ENCODE measurements at places on chromosomes 11 and 22.

- no peak for DNase-seq
Observed at GRCh38 chr11:65129649-65130441, 4.5 kb downstream of the SYVN1 start.

GRCh38 chr11:19472679-19473078 lies 231.9 kb upstream of the E2F8 start:
- DNase-seq: no peak

DNA sequence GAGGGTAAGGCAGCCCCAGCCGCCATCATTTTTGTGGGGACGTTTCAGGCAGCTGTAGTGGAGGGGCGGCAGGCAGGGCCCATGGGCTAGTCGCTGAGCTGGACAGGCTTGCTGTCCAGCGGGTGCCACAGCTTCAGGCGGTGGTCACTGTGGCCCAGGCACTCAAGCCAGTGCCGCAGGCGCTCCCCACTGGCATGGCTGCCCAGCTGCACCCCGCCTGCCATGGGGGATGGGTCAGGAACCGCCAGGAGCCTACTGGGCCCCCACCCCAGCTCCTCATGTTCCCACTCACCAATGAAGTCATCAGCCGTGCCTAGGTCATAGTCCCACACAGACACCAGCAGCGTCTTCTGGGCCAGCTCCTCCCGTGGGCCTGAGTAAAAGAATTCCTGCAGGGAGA lies 6.0 kb downstream of the NDUFV1 start:
- no peak for DNase-seq

GRCh38 chr11:58127350-58127749 lies 2.0 kb upstream of the OR9I1 start:
- DNase-seq: no peak

DNA sequence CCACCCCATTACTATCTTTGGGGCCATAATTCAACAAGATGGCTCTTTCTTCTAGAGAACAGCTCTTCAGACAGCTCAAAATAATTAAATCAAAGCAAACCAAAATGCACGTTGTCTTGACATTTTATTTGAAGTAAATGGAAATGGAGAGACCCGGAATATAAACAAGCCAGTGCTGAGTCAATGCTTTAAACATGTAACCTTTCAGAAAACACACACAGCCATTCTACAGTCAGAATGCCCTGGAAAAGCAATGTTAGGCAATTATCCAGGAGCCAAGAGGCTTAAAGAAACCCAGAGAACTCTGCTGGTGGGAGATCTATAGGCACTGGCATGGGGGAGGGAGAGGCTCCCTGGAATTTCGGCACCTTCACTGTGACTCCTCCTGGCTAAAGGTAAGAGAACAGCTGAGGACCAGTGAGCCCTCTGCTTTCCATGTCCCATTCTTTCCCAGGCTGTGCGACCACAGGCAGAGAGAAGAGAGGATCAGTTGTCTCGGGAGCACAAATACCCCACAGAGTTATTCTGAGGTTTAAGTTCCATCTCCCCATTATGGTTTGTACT lies 254.0 kb upstream of the CCDC90B start:
- DNase-seq: no peak

- no peak for DNase-seq
Observed at GRCh38 chr22:43530349-43531201, 118.8 kb downstream of the MPPED1 start.

DNA sequence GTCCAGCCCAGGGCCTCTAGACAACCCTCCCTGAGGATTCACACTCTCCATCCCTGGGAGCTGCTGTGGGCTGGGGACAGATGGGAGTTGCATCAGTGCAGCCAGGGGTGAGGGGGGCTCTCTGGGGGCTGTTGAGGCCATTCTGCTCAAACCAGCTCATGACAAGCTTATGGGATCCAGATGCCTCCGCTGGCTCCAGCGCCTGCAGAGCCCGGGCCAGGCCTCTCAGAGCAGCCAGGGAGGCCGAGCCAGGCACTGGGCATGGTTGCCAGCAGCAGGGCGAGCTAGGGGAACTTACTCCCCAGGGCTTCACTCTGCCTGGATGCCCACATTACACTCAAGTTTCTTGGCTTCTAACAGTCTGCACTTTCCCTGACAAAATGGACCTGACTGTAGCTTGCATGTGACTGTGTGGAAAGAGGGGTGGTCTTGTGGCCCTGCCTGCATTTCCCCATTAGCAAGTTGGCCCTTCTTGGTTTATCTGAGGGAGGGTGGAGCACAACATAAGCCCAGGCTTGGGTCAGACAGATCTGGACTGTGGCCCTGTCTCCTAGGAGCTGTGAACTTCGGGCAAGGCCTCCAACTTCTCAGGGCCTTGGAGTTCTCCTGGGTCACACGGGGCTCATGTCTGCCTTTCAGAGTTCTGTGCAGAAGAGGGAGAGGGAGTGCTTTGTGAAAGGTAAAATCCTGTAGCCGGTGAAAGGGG lies 34.5 kb upstream of the CYB5R3 start:
- DNase-seq: no peak

- peak; percentile 4 for DNase-seq
Observed at GRCh38 chr22:29524442-29525191, 28.9 kb downstream of the THOC5 start.

GRCh38 chr22:41555325-41555982 lies 5.4 kb upstream of the CSDC2 start:
- no peak for DNase-seq

- no peak for DNase-seq
Observed at GRCh38 chr22:43094551-43094950, 5.4 kb upstream of the TTLL1 start.

GRCh38 chr22:43441751-43442150 lies 29.9 kb downstream of the MPPED1 start:
- DNase-seq: no peak

DNA sequence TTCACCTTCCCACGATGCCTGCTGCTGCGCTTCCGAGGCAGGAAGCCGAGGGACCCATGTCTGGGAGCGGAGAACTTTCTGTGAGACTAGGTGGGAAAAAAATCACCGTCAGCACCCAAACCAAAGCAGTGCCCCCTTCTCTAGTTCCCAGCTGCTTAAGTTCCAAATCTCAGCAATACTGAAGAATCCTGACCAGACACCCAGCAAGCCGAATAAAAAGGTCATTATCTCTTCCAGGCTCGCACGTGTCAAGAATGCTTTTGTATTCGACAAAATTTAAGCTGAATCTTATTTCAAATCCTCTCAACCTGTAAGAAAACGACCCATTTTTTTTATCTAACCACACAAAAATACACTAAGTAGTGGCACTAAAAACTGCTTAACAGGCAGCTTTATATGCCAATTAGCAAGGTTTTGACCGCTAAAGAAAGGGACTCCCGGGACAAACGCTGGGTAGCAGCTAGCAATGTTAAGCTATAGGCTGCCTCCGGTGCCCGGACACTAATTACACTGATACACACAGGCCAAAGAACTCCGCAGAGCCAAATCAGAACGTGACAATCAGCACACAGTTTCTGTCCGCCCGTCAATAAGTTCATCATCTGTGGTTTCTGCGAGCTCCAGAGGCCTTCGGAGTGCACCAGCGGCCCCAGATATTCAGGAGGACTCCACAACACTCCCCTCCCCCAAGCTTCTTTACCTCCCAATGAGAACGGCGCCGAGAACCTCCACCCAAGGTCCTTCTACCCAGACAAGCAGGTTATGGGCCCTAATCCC lies 728 bp downstream of the RPL3 start:
- DNase-seq: no peak

DNA sequence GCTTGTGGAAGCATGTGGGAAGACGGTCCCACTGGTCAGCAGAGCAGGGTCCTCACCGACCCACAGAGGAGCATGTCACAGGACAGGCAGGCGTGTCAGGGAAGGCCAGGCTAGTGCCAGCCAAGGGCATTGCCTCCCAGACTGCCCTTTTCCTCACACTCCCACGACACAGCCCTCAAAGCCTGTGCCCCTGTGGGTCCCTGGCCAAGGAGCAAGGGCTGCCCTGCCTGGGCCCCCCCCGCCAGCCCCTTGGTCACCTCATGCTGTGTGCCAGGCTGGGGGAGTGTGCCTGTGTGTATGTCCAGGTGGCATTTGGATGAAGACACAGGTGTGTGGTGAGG lies 74.7 kb downstream of the MED15 start:
- DNase-seq: no peak

- no peak for DNase-seq
Observed at GRCh38 chr11:118049771-118050170, 27.1 kb upstream of the TMPRSS4 start.

DNA sequence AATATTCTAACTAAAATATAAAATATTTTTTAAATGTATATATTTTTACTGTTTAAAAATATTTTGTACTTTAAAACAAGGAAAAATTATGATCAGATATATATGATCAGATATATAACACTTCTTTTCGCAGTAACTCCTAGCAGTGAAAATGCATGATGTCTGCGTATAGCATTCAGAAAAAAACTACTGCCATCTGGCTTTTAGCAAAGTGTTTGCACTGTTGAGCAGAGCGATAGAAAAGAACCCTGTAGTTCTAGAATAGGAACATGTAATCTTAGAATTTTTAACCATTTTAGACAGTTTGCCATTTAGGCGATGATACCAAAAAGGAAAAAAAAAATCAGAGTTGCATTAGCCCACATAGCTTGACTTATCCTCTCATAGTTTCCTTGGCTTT lies 370.4 kb upstream of the ANO3 start:
- no peak for DNase-seq

GRCh38 chr11:120746836-120747609 lies 235.5 kb downstream of the GRIK4 start:
- no peak for DNase-seq

DNA sequence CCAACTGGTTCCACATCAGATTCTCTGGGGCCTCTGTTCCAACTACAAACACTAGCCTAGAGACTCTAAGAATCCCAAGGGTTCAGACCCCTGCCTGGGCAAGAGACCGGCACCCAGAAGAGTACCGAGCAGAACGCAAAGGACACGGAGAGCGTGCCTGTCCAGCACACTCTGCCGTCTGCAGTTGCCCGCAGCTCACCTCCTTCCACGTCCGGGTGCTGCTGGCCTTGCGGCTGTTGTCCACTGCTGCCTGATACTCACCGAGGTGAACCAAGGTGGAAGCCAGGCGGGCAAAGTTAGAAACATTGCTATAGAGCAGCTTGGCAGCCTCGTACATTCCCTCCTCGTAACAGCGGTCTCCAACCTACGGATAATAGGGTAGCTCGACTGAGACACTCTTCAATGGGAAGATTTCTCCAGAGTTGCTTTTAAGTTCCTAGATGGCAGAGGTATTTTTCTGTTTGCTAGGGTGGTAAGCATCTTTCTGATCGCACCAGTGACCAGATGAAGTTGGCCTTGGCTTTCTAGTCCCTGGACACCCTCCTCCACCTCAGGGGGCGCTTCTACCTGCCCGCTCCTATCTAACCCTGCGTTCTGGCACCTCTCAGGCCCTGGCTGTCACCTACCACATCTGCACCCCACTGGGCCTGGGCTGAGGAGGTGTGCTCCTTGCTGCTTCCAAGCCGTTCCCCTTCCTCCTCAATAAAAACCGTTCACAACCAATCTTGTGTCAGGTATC lies 22.8 kb upstream of the SLC25A1 start:
- DNase-seq: no peak

GRCh38 chr11:115390441-115390840 lies 113.8 kb downstream of the CADM1 start:
- DNase-seq: no peak

GRCh38 chr11:99593197-99593596 lies 572.4 kb downstream of the CNTN5 start:
- no peak for DNase-seq

DNA sequence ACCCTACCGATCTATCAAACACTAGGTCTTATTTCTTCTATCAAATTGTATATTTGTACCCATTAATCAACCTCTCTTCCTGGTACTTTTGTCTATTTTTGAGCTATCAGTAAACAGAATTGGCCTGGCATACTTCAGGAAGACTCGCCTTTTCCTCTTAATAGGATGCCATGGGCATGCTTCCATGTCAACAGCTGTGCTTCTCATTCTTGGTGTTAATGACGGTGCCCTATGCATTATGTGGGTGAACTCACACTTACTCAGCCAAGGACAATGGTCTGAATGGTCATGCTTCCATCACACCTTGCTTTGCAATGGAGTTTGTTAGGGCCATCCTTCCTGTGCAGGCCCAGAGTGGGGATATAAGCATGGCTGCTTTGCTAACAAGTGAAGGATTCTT lies 521.8 kb downstream of the MIAT start:
- DNase-seq: no peak

DNA sequence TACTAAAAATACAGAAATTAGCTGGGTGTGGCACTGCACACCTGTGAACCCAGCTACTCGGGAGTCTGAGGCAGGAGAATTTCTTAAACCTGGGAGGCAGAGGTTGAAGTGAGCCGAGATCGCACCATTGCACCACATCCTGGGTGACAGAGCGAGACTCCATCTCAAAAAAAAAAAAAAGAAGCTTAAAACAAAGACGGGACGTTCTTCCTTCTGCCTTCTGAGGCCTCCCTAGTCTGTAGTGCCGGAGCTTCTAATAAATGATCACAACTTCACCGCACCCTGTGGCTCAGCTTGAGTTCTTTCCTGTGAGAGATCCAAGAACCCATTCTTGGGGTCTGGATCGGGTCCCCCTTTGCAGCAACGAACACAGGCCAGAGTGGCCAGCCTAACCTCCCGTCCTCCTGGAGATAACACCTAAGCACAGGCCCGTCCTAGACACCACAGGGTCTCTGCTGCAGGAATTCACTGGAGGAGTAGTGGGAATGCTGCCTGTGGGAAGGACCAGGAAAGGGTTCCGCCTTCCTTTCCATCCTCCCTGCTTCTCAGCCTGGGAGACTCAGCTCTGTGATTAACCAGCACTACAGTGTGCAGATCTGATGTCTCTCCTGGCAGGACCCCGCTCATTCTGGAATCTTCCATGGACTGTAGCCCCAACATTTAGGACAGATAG lies 2.2 kb upstream of the APOBEC3H start:
- peak; percentile 62 for DNase-seq

- DNase-seq: no peak
Observed at GRCh38 chr11:65954771-65955170, 6.8 kb upstream of the SART1 start.

- DNase-seq: no peak
Observed at GRCh38 chr22:28341001-28341400, 338.6 kb downstream of the TTC28 start.

DNA sequence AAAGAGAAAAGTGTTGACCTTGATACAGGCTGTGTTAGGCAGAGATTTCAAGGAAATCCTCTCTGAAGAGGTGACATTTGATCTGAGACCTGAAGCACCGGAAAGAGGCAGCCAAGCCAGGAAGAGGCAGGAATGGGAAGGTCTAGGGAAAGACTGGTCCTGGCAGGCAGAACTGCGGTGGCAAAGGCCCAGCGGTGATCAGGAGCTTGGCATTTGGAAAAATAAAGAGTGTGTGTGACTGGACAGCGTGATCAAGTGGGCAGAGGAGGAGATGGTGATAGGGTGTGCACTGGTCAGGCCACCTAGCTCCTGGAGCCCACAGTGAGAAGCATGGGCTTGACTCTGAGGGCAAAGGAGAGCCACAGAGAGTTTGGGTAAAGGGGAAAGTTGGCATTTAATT lies 27.2 kb upstream of the GAB4 start:
- no peak for DNase-seq

All from naive thymus-derived CD4-positive, alpha-beta T cell (primary cell).